ENCODE measurements at places on chromosomes 4 and X.

GRCh38 chr4:138161351-138161750 is 80.8 kb downstream of the SLC7A11 start:
- no peak for DNase-seq

DNA sequence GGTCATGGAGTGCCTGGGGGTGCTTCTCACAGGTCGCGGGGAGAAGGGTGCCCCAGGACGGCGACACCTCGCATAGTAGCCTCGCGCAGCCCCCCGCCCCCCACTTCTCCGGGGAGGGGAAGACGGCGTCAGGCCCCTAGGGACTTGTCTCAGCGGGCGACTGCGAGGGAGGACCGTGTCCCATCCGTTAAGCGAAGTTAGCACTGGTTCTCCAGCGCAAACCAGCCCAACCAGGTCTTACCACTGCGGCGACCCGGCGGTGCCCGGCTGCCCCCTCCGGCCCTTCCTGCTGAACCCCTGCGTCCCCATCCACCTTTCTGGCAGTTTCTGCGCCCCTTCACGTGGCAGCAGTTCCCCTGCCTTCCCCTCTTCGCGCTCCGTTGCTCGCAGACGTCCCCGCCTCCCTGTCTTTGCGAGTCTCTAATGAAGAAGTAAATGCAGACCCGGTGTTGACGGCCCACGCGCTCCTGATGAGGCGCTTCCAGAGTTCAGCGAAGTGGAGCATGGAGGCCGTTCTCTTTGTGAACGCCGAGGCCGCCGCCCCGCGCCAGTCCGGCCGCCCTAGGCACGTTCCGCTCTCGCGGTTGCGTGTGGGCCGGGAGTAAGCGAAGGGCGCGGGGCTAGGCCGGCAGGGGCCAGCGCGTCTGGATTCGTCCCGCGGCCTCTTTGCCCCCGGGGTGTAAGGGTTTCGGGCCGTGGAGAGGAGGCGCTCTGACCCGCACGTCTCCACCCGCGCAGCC is 3.0 kb downstream of the SLIT2 start:
- DNase-seq: no peak

GRCh38 chr4:35982318-35982717 is 262.0 kb downstream of the ARAP2 start:
- DNase-seq: no peak

- DNase-seq: no peak
Observed at GRCh38 chrX:122134291-122134690, 1049.8 kb upstream of the GRIA3 start.

GRCh38 chrX:120087289-120088017 is 10.0 kb upstream of the RHOXF2B start:
- no peak for DNase-seq

GRCh38 chr4:113445286-113445685 is 316.3 kb downstream of the CAMK2D start:
- no peak for DNase-seq
